ENCODE measurements at places on chromosomes 4 and X.
A peak's percentile ranks its signal among the peaks of the same experiment; 100 is the strongest.

GRCh38 chrX:103536732-103537131, 17.4 kb upstream of the RAB40A start:
- no peak for DNase-seq

- DNase-seq = no peak
These were observed 33.2 kb downstream of the ARAP2 start for GRCh38 chr4:36211084-36211483.

GRCh38 chr4:54318904-54319303, 89.8 kb downstream of the PDGFRA start:
- DNase-seq = peak; percentile 16

DNA sequence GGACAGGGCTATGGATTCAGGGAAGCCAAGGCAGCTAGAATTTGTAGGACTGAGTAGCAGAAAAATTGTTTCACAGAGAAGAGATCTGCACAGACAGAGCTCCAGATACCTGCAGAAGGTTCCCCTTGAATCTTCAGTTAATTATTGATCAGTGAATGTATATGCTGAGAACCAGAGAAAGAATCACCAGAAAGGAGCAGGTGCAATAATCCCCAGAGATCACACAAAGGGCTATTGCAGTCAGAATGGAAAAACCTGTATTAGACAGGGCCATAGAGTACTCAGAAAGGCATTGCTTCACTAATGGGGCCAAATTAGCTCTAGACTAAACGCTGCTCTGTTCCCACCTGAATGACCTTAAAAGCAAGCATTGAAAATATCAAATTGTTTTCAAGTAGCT, 35.5 kb upstream of the SMAD1 start:
- no peak for DNase-seq

- no peak for DNase-seq
These were observed 385.5 kb upstream of the INTU start for GRCh38 chr4:127246963-127247952.

GRCh38 chr4:142383800-142384470, 462.2 kb downstream of the INPP4B start:
- DNase-seq = no peak

- DNase-seq = no peak
These were observed 174.0 kb upstream of the MXRA5 start for GRCh38 chrX:3520458-3520857.

- no peak for DNase-seq
These were observed 664 bp downstream of the PRSS12 start for GRCh38 chr4:118351851-118352827.

Measured in CD4-positive, alpha-beta T cell treated with Interferon gamma for 1 hour (primary cell).